Activated effector memory CD4-positive, alpha-beta T cell treated with anti-CD3 and anti-CD28 coated beads, Interleukin-2, amount 50 U/mL, for 16 hours (primary cell): ENCODE measurements at places on chromosomes 2 and 18.

- DNase-seq = no peak
These were observed 1723.5 kb upstream of the LRRTM1 start for GRCh38 chr2:82027921-82028615.

DNA sequence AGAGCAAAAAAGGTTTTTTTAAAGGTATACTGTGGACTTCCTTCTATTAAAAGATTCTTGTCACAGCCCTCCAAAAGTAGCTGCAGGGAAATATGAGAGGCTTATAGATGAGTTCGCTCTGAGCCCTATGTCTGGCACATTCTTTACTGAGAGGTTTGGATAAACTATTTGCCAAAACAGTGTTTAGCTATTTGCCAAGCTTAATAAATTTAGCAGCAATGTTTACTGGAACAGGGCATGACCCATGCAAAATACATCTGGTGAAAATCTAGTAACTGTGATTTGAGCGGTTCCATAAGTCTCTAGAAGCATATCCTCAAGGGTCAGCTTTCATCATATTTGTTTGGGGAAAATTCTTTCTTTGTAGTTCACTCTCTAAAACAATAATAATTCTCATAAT lies 1696.7 kb upstream of the PIK3C3 start:
- DNase-seq = no peak

DNA sequence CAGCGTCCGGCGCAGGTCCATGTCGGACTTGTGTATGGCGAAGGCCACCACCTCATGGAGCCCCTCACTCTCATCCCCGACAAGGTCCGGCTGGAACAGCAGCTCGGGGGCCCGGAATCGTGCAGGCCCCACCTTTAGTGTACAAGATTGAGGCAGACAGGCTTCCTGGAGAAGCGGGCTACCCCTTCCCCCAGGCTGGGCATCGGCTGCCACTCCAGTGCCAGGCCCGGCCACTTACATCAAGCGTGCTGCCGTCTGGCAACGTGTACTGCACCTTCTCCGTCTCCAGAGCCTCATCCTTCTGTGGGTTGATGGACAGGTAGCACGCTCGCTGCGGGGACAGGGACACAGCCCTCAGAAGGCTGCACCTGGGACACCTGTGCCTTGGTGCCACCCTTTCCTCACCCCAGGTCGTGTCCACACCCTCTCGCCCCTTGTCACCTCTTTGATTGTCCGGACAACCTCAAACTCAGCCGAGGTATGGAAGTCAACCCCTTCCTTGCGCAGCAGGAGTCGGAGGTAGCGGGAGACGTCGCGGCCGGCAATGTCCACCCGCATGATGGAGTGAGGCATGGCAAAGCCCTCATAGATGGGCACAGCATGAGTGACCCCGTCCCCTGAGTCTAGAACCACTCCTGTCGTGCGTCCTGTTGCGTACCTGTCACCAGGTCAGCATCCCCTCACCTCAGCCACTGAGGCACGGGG lies 5.7 kb downstream of the ACTR1B start:
- DNase-seq = no peak

DNA sequence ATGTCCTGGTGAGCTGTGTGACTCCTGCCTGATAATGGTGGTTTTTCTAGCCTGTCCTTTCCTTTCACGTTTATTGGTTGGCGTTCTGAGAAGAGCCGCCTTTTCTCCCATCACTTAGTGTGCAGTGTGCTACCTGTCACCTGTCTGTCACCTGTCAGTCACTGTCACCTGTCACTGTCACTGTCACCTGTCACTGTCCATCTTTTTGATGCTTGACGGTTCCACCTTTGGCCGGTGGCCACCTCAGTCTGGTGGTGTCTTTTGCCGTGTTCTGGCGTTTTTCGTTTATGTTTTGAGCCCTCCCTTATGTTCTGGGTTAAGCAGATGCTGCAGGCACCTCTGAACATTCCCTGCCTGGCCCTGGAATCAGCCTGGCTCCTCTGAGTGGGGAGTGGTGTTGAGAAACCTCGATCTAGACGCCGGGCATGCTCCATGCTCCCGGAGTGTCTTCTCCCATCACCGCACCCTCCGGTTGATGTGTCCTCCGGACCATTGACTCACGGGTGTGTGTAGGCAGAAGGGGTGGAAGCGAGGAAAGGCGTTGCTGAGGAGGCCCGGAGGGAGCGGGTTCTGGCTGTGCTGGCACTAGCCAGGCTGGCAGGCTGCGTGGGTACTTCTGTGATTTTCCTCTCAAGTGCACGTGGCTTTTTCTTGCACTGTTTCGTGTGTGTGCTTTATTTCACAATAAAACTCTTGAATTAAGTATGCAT lies 20.7 kb downstream of the DTYMK start:
- no peak for DNase-seq

DNA sequence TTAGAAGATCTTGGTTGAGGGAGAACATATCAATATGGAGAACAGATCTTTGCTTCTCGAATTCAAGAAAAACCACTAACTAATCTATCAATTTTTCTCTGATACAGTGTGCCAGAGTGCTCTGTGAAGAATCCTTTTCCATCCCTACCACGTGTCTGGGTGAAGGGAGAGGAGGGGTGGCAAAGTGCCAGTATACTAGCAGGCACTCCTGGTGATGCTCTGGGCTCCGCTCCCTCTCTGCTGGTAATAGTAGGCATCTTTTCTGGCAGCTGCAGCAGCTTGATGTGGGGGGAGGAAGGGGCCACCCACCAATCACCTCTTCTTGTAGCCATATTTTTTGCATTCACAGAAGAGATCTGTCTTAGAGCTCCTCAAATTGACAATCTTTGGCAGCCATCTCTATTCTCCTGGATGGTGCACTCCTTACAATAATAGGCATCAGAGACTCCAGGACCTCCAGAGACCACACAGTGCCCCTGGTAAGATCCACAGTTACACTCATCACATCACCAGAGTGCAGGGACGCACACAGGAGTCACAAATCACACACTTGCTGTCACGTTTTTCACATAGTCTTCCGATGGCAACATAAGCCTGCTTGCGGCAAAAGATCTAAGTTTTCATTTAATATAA lies 15.7 kb downstream of the STK39 start:
- no peak for DNase-seq

DNA sequence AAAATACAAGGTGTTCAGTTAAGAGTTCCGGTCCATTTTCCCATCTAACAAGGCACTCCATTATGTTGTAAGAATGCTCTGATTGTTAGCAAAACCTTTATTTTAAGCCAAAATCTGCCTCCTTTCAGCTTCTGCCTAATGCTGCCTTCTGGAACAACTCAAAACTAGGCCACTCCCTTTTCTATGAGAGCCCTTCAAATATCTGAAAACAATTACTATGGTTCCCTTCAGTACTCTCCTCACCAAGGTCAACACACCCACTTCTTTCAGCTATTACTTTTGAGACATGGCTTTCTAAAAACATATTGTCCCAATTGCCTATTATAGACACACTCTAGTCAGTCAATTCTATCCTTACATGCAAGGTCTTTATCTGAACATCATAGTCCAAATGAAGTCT lies 429.4 kb downstream of the ERBB4 start:
- no peak for DNase-seq

DNA sequence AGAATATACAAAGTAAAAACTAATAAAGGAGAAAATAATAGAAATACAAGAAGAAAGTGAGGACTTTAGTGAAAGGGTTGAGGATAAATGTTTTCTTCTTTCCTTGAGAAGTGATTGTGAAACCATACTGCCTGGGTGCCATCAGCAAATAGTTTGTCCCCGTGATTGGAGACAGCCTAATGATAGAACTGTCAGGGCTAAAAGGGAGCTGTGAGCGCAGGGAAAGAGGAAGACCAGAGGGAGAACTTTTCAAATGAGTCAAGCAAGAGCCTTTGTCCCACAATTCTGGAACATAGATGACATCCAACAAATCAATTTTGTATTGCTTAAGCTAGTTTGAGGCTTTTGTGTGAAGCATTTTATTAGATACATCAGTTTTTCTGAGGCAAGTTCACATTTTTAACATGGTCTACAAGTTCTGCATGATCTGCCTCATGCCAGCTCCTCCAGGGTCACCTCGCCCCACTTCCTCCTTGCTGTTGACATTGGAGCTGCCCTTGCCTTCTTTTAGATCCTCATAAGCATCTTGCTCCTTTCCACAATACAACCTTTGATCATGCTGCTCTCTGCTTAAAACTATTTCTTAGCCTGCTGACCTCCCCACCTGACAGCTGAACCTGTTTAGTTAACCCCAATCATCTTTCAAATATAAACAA lies 213.4 kb upstream of the REG3G start:
- no peak for DNase-seq
